Bladder microvascular endothelial cell (primary cell): ENCODE measurements at places on chromosomes 2 and 18. TPM values are rescaled to one million over a fixed set of nuclear protein-coding genes. Genes with fewer than 3 reads are reported as not detected.

Gene AGXT
- total RNA-seq: under 0.01 TPM in 1 of 2 replicates, not detected in the other

Gene CENPO
- 13.9 and 16.7 TPM in 2 replicates for total RNA-seq

Gene GREB1L
- total RNA-seq: 1.3 and 9.7 TPM in 2 replicates

Gene EVX2
- total RNA-seq: not detected in 2 replicates

Gene G6PC2
- total RNA-seq: not detected in 2 replicates

Gene C2orf81
- 0.13 and 0.16 TPM in 2 replicates for total RNA-seq

Gene GULP1
- 7.1 and 19.6 TPM in 2 replicates for total RNA-seq

Gene MAP4K4
- total RNA-seq: 162 and 210 TPM in 2 replicates

Gene IGFBP5
- 0.32 and 0.82 TPM in 2 replicates for total RNA-seq

Gene TTN
- 0.49 and 0.82 TPM in 2 replicates for total RNA-seq

Gene CCDC148
- 0.44 and 0.65 TPM in 2 replicates for total RNA-seq

Gene NEU2
- not detected in 2 replicates for total RNA-seq

Gene SYT4
- total RNA-seq: not detected in 2 replicates

Gene MAP3K19
- total RNA-seq: not detected in 2 replicates

Gene IL1F10
- not detected in 2 replicates for total RNA-seq

Gene EGR4
- not detected in 2 replicates for total RNA-seq

Gene ABCG8
- not detected in 2 replicates for total RNA-seq

Gene TLX2
- not detected in 2 replicates for total RNA-seq

Gene CIB4
- not detected in 2 replicates for total RNA-seq

Gene SERPINB11
- total RNA-seq: not detected in 2 replicates

Gene RPL37A
- total RNA-seq: 2,118 and 2,859 TPM in 2 replicates

Gene DUSP19
- 1.8 and 4.1 TPM in 2 replicates for total RNA-seq

Gene IL36G
- not detected in 2 replicates for total RNA-seq

Gene FSHR
- not detected in 2 replicates for total RNA-seq

Gene RAX
- not detected in 2 replicates for total RNA-seq

Gene MGAT4A
- total RNA-seq: 23.8 and 25.7 TPM in 2 replicates

Gene MYOM1
- 0.16 and 8.1 TPM in 2 replicates for total RNA-seq

Gene PRSS56
- total RNA-seq: not detected in 2 replicates

Gene SRD5A2
- total RNA-seq: not detected in 2 replicates

Gene GLS
- 103 and 421 TPM in 2 replicates for total RNA-seq

Gene TUBA3E
- not detected in 2 replicates for total RNA-seq

Gene TNP1
- total RNA-seq: not detected in 2 replicates

Gene ZC3H6
- 1.8 and 2.2 TPM in 2 replicates for total RNA-seq

Gene MYL1
- total RNA-seq: not detected in 2 replicates

Gene CDK5R2
- not detected in 2 replicates for total RNA-seq
